ENCODE measurements at places on chromosomes 13 and 19.

DNA sequence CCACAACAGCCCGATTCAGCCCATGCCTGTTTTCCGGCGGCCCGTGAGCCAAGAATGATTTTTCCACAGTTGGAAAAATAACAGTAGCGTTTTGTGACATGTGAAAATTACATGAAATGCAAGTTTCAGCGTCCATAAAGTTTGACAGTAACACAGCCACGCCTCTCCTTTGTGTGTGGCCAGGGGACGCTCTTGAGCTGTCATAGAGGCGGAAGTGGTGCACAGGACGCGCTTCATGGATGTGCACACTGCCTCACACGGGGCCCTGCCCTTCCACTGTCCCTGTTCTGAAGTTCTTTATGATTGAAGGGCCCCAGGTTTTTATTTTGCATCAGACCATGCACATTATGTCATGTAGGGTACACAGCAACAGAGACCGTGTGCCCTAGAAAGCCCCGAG lies 12.4 kb upstream of the ELAVL1 start:
- no peak for DNase-seq

- no peak for DNase-seq
Observed at GRCh38 chr19:56218961-56219360, 16.9 kb downstream of the ZSCAN5C start.

- no peak for DNase-seq
Observed at GRCh38 chr19:19446655-19447437, 41.4 kb downstream of the GATAD2A start.

- no peak for DNase-seq
Observed at GRCh38 chr19:50008532-50008931, 16.6 kb downstream of the VRK3 start.

- DNase-seq, result no peak
Observed at GRCh38 chr19:42023121-42023942, 29.3 kb upstream of the ATP1A3 start.

All from activated T-cell treated with anti-CD3 and anti-CD28 coated beads for 24 hours (primary cell).